ENCODE measurements at places on chromosomes 7 and 10. TPM values are rescaled to one million over a fixed set of nuclear protein-coding genes. Genes with fewer than 3 reads are reported as not detected.

- no peak for DNase-seq
- H3K4me3 ChIP-seq, result no peak overlapping the region
- no peak overlapping the region for H3K27ac ChIP-seq
Observed at GRCh38 chr7:129840757-129841156, 112.0 kb downstream of the UBE2H start.

DNA sequence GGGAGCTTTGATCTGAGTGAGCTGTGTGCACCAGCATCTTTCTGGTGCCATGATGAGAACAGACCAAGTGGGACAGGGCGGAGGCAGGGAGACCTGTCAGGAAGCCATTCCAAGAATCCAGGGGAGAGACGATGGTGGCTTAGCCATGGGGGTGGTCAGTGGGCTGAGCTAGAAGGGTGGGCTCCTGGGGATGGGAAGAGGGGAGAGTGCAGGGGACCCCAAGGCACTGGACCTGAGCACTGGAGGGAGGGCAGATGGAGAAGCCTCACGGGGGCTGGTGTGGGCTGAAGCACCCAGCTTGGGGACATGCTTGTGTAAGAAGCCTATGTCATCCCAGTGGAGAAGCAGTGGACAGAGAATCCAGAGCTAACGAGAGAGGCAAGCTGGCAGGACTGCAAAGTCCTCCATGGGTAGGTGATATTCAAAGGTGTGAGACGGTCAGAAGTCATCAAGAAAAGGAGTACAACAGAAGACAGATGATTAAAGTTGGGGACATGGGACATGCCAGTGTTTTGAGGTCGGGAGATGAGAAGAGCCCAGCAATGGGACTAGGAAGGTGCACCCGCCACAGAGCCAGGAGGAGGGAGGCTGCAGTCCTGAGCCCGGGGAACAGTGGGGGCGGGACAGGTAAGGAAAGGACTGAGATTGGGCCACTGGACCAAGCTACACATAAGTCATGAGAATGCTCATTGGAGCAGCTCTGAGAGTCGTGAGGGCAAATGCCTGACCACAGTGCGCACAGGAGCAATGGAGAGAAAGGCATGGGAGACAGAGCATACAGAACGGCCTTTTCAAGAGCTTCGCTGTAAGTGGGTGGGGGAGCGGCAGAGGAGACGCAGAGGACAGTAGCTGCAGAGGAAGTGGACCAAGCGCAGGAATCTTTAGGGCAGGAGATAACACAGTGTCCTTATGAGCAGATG lies 72.0 kb downstream of the GRID1 start:
- H3K36me3 ChIP-seq, result no peaks in the 10 kb centered on the region
- H3K4me3 ChIP-seq, result no peak overlapping the region
- DNase-seq, result no peak
- no peak overlapping the region for H3K27ac ChIP-seq

- DNase-seq, result no peak
- H3K36me3 ChIP-seq, result peaks cover 61% of the 10 kb centered on the region
- peak overlapping the region; percentile 15 for H3K4me3 ChIP-seq
- H3K27me3 ChIP-seq, result no peaks in the 10 kb centered on the region
Observed at GRCh38 chr7:26188206-26188956, 12.2 kb downstream of the HNRNPA2B1 start.

DNA sequence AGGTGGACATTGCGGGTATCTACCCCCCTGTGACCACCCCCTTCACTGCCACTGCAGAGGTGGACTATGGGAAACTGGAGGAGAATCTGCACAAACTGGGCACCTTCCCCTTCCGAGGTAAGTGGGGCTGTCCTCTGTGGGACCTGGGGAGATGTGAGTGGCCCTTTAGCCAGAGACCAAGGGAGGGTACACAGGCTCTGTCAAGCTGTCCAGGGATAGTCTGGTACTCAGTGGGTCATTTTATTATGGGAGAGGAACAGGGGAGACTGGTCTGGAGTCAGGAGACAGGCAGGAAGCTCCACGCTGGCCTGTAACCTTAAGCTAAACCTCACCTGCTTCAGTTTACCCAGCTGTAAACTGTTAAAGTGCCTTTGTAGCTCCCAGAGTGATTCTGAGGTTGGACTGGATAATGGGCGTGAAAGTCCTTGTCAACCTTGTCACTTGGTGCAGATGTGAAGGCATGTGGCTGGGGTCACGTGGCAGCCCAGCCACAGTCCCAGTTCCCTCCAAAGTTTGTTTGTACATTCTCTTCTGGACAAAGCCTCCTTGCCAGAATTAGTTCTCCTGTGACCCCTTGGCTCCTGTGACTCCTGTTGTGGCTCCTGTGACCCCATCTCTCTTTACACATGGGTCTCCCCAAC lies 729 bp downstream of the HOGA1 start:
- peak; percentile 20 for DNase-seq
- no peaks in the 10 kb centered on the region for H3K27me3 ChIP-seq
- no peaks in the 10 kb centered on the region for H3K36me3 ChIP-seq
- no peak overlapping the region for H3K4me3 ChIP-seq

The SFRP4 gene
- total RNA-seq, result not detected

The TRIM4 gene
- total RNA-seq, result 30.8 TPM

The ARHGAP19 gene
- total RNA-seq, result 38.2 TPM

Measured in natural killer cell treated with Interleukin-12 subunit alpha and Interleukin-12 subunit beta and Interleukin-15 and Interleukin-18, amount 100 ng/mL, for 72 hours (primary cell).